ENCODE measurements at places on chromosomes 11 and 22. TPM values are rescaled to one million over a fixed set of nuclear protein-coding genes. Genes with fewer than 3 reads are reported as not detected.

DNA sequence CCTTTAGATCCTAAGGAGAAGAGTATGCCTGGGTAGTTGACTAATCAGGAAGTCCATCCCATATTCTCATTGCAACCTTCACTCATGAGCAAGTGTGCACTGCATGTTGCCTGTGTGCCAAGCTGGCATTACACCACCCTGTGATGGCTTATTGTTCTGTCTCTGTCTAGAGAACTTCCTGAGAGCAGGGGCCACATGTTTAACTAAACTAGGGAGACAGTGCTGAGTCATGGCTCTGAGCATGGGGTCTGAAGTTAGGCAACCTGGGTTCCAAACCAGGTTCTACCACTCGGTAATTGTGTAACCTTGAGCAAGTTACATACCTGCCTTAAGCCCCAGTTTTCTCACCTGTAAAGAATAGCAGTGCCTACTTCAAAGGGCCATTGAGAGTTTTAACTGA lies 39.6 kb downstream of the CSNK2A3 start:
- peaks cover 10% of the 10 kb centered on the region for H3K4me1 ChIP-seq
- H3K4me3 ChIP-seq = no peak overlapping the region
- peaks cover 2% of the 10 kb centered on the region for H3K27me3 ChIP-seq
- peak overlapping the region; percentile 17 for H3K27ac ChIP-seq
- H3K36me3 ChIP-seq = peaks cover 3% of the 10 kb centered on the region

GRCh38 chr11:122162095-122162494 lies 46.1 kb upstream of the BLID start:
- H3K36me3 ChIP-seq = no peaks in the 10 kb centered on the region
- H3K4me1 ChIP-seq = peaks cover 6% of the 10 kb centered on the region
- DNase-seq = no peak
- peaks cover 13% of the 10 kb centered on the region for H3K27me3 ChIP-seq
- H3K27ac ChIP-seq = no peak overlapping the region

GRCh38 chr22:39522567-39523300 lies 2.4 kb downstream of the ATF4 start:
- H3K27ac ChIP-seq = peak overlapping the region; percentile 97
- H3K36me3 ChIP-seq = peaks cover 64% of the 10 kb centered on the region
- peaks cover 1% of the 10 kb centered on the region for H3K27me3 ChIP-seq
- DNase-seq = no peak
- peaks cover 74% of the 10 kb centered on the region for H3K4me1 ChIP-seq

- H3K27ac ChIP-seq = no peak overlapping the region
- H3K36me3 ChIP-seq = no peaks in the 10 kb centered on the region
- no peak overlapping the region for H3K4me3 ChIP-seq
- DNase-seq = no peak
- H3K4me1 ChIP-seq = no peaks in the 10 kb centered on the region
- peaks cover 3% of the 10 kb centered on the region for H3K27me3 ChIP-seq
Measured at GRCh38 chr11:121741351-121741760, 288.6 kb upstream of the SORL1-AS1 start.

Gene OR6A2
- not detected for total RNA-seq

Gene FOLH1
- total RNA-seq = not detected

Gene C11orf87
- not detected for total RNA-seq

Data from activated CD4-positive, alpha-beta T cell treated with anti-CD3 and anti-CD28 coated beads, Interleukin-2, amount 10 ng/mL, durations not matched to agents 7 days and 5 days (primary cell).